Hair follicular keratinocyte (primary cell): ENCODE measurements at places on chromosomes 7 and 10. TPM values are rescaled to one million over a fixed set of nuclear protein-coding genes. Genes with fewer than 3 reads are reported as not detected.

The GLI3 gene
- 2.6 and 4.2 TPM in 2 replicates for total RNA-seq

The MUC12 gene
- 1.7 TPM in 1 of 2 replicates, not detected in the other for total RNA-seq

The CCL26 gene
- not detected in 2 replicates for total RNA-seq

The AOAH gene
- total RNA-seq = not detected in 2 replicates

The OIT3 gene
- total RNA-seq = not detected in 2 replicates

The BEND7 gene
- 2.9 and 4.2 TPM in 2 replicates for total RNA-seq

The PAPOLB gene
- not detected in 2 replicates for total RNA-seq

The MCM10 gene
- 3.5 and 14.6 TPM in 2 replicates for total RNA-seq

The LIPK gene
- total RNA-seq = not detected in 2 replicates

The ALOX5 gene
- 0.16 TPM in 1 of 2 replicates, not detected in the other for total RNA-seq

The CPA4 gene
- 3.4 and 10.8 TPM in 2 replicates for total RNA-seq

The AKR1C8 gene
- not detected in 2 replicates for total RNA-seq

The ASAH2 gene
- total RNA-seq = 0.38 and 4.1 TPM in 2 replicates

The CYP3A5 gene
- total RNA-seq = 0.53 and 2.3 TPM in 2 replicates

The OLAH gene
- 0.42 and 0.55 TPM in 2 replicates for total RNA-seq

The IL15RA gene
- total RNA-seq = 7.6 and 9.8 TPM in 2 replicates

The LHPP gene
- 4.7 and 13.4 TPM in 2 replicates for total RNA-seq

The POMZP3 gene
- 6.2 and 6.5 TPM in 2 replicates for total RNA-seq

The ZNF248 gene
- total RNA-seq = 1.4 and 1.6 TPM in 2 replicates

The MET gene
- 76.1 and 104 TPM in 2 replicates for total RNA-seq

The C10orf53 gene
- total RNA-seq = not detected in 2 replicates

The DDC gene
- total RNA-seq = not detected in 2 replicates

The CDHR1 gene
- total RNA-seq = 1.9 and 3.0 TPM in 2 replicates

The TEX36 gene
- total RNA-seq = not detected in 2 replicates

The DYNC1I1 gene
- total RNA-seq = 0.61 and 1.0 TPM in 2 replicates

The PI4K2A gene
- total RNA-seq = 43.9 and 60.5 TPM in 2 replicates

The FAM25C gene
- total RNA-seq = 14.0 TPM in 1 of 2 replicates, not detected in the other

The MEOX2 gene
- not detected in 2 replicates for total RNA-seq

The ARMH3 gene
- 6.3 and 8.4 TPM in 2 replicates for total RNA-seq

The MMRN2 gene
- 16.9 and 24.7 TPM in 2 replicates for total RNA-seq

The SNX10 gene
- 4.2 and 5.7 TPM in 2 replicates for total RNA-seq

The CDC14C gene
- not detected in 2 replicates for total RNA-seq

The ZNF804B gene
- total RNA-seq = not detected in 2 replicates

The CAMK2B gene
- total RNA-seq = 0.04 and 0.47 TPM in 2 replicates

The ACHE gene
- total RNA-seq = 0.31 TPM in 1 of 2 replicates, not detected in the other

The UTF1 gene
- total RNA-seq = not detected in 2 replicates

The CALML5 gene
- not detected in 2 replicates for total RNA-seq

The HMX3 gene
- not detected in 2 replicates for total RNA-seq
